ENCODE measurements at places on chromosomes 1 and 21.
A peak's percentile ranks its signal among the peaks of the same experiment; 100 is the strongest.

DNA sequence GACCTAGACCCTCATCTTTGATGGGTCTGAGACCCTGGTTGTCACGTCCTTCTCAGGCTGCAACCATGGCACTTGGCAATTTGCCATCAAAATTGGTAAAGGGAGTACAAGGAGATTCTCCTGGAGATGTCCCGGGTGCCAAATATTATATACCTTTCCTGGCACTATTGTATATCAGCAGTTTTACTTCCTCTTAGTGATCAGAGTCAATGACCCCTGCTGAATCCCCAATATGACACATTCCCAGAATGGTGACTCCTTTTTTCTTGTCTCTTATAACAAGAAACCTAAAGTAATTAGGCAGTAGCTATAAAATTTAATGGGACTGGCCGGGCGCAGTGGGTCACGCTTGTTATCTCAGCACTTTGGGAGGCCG, 39.6 kb upstream of the CDC42BPA start:
- DNase-seq: no peak

DNA sequence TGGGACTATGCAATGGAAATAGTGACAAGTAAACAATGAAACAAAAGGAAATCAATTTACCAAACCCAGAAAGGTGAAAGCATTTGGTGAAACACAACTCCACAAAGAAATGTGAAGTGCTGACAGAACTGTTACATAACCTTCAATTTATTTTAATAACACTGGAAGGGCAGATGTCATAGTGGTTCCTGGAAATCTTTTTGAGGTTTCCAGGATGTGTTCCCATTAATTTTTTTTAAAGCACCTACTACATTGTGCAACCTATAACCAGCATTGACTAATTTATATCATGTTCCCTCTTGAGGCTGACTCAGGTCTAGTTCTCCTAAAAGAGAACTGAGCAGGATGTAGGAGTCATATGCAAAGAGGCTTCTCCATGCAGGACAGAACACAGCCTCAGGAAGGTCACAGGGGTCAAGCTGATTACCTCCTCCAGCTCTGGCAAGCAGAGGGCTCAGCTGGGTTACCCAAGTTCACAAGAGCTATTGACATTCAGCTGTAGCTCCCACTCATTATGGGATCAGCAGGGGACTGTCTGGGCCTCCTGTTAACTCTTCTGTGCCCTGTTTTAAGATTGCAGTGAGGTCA, 157.1 kb upstream of the NRIP1 start:
- no peak for DNase-seq

- no peak for DNase-seq
These were observed 36.7 kb downstream of the NEK2 start for GRCh38 chr1:211638689-211639101.

DNA sequence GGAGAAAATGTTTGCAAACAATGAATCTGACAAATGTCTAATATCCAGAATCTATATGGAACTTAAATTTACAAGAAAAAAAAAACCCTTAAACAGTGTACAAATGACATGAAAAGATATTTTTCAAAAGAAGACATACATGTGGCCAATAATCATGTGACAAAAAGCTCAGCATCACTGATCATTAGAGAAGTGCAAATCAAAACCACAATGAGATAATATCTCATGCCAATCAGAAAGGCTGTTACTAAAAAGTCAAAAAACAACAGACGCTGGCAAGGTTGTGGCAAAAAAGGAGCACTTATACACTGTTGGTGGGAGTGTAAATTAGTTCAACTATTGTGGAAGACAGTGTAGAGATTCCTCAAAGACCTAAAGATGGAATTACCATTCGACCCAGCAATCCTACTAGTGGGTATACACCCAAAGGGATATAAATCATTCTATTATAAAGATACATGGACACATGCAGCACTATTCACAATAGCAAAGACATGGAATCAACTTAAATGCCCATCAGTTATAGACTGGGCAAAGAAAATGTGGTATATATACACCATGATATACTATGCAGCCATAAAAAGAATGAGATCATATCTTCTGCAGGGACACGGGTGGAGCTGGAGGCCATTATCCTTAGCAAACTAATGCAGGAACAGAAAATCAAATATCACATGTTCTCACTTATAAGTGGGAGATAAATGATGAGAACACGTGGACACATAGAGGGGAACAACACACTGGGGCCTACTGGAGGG, 123.2 kb downstream of the PTPRC start:
- DNase-seq: no peak

DNA sequence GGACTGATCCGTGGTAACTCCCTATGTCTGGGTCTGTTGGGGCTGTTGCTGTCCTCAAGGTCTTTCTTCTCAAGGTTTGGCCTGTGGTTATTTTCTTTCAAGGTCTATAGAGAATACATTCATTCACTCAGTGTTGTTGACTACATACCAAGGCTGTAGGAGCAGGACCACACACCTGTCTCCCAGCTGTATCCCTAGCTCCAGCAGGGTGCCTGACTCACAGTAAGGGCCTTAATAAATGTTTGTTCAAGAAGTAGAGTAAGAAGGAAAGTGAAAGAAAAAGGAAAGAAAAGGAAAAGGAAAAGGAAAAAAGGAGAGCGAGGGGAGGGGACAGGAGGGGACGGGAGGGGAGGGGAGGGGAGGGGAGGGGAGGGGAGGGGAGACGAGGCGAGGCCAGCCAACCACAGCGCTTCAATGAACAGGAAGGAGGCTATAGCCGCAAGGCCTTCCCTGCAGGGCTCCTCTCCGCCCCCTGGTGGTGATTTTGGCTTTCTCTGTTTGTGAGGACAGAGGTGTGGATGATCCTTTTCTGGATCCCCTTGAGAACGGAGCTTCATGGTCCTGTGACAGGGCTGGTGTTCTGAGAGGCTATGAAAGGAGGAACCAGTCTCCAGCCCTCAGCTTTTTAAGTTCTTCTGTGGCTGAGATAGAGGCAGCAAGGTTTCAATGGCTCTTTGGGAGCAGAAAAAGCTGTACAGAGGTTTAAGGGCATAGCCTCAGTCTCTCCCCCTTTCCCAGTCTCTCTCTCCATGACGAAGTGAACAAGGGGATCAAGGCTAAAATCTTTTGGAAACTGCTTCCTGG, 30.6 kb upstream of the LCE5A start:
- DNase-seq: peak; percentile 34

DNA sequence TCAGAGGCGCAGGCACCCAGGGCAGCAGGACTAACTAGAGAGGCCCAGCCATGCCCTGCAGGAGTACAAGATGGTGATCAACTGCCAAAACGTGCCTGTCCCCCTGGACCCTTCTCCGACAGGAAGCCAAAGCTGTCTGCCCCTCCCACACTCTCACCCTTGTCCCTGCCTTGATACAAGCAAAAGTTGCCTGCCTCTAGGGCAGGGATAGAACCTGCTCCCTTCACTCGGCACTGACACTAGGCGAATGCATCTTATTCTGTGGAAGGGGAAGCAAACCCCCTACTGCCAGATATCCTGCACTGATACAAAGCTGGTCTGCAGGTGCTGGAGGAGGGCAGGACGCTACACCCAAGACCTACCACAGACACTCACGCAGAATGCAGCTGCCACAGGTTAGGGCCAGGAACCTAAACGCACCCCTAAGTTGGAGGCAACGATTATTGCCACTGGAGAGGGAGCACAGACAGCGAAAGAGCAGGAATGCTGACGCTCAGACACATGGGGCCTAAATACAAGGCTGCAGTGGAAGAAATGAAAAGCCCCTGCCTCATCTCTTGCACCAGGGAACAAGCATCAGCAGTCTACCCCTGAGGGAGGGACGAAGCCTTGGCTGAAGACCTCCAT, 3.7 kb downstream of the TARBP1 start:
- DNase-seq: no peak

DNA sequence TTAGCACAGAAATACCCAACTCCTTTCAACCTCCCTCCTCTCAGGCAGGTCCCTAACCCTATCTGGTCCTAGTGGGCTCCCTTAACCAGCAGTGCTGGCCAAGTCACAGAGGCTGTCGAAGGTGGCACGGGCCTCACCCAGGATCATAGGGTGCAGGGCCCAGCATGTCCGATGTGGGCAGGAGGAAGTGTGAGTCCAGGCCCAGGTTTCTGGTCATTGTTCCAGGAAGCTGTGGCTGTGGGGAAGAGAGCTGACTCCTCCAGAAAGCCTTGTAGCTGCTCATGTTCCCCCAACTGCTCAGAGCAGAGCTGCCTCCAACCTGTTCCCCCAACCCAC, 2.4 kb downstream of the CCDC17 start:
- no peak for DNase-seq

- DNase-seq: no peak
These were observed 30.8 kb downstream of the AK2 start for GRCh38 chr1:33005838-33006421.

- DNase-seq: no peak
These were observed 17.5 kb downstream of the FBXO42 start for GRCh38 chr1:16334655-16335340.

DNA sequence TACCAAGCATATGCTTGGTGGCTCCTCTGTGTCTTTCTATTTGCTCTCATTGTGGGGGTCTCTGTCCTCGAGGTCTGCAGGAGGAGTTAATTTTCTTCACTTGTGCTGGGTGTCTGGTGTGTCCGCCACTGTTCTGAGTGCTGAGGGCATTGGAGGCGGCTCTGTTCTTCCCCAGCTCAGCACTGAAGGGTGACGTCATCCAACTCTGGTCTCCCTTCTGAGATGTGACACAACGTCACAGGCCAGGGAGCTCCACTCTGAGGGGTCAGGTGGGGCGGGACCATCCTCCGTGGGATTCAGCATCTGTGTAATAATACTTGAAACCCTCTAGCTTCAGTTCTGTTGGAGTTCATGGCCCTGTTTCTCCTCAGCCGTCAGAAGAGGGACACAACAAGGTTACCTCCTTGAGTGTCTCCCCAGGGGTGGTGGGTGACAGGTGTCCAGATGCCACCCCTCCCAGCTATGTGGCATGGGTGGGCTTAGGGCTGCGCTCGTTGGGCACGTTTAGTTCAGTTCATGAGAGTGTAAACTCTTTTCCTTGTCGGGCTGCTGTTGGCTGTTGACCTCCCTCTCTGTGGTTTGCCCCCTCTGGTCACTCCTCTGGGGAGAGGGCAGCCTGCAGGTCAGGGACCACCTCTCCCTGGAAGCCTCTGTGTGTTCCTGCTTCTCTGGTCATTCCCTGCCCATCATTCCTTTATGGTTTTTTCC, 3.1 kb downstream of the IBA57 start:
- DNase-seq: no peak
